ENCODE measurements at places on chromosomes 1 and 21.

DNA sequence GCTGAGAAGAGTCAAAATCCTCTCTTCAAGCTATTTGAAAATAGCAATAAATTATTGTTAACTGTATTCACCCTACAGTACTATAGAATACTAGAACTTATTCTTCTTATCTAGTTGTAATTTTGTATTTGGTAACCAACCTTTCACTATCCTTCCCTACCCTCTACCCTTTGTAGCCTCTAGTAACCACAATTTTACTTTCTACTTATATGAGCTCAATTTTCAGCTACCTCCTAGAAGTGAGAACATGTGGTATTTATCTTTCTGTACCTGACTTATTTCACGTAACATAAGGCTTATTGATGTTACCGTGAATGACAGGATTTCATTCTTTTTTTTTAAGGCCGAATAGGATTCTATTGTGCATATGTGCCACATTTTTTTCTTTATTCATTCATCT, 30.0 kb downstream of the ZC3H11B start:
- DNase-seq, result no peak

GRCh38 chr1:103937763-103938357, 188.2 kb downstream of the AMY1C start:
- no peak for DNase-seq

DNA sequence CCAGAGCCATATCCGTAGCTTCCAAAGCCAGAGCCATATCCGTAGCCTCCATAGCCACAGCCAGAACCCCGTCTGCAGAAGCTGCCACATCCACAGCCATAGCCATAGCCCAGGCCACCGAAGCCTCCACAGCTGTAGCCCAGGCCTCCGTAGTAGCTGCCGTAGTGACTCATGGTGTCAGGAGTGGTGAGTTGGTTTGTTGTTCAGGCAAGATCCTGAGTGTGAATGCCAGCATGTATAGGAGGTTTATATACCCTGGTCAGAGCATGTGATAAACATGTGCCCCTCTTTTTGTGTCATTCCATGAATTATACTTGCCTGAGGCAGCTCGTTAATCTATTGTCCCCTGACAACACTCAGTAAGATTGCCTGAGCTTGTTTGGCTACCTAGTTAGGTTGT, at the start of gene KRTAP19-1:
KRTAP19-1 (minus strand) TSS at position 223 of the 400 bp plus-strand sequence; CDS start at position 173, 50 bp downstream.
- DNase-seq, result no peak

DNA sequence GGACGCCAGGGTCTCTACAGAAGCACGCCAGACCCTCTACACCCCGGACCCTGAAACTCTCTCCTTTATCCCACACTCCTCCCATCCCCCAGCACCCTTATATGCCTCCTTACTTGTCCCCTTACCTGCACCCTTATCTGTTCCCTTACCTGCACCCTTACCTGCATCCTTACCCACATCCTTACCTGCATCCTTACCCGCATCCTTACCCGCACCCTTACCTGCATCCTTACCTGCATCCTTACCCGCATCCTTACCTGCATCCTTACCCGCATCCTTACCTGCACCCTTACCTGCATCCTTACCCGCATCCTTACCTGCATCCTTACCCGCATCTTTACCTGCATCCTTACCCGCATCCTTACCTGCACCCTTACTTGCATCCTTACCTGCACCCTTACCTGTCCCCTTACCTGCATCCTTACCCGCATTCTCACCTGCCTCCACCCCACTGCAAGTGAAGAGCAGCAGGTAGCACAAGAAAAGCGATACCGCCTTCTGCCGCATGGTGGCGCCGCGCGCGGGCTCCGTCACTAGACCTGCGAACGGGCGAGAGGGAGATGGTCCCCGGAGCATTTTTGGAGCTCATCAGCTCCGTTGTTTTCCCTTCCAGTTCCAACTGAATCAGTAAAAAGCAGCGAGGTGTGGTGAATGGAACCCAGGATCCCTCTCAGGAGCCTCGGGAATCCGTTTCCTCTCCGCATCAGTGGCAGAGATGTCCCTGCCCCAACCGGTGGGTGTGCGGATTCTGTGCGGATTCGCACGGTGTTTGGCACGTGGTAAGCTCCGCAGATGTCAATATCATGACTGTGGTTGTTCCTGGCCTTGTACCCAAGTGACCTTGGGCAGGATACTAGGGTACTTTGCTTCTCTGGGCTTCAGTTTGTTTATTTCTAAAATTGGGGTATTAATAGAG, 2.9 kb downstream of the IFI6 start:
- DNase-seq, result peak; percentile 61

DNA sequence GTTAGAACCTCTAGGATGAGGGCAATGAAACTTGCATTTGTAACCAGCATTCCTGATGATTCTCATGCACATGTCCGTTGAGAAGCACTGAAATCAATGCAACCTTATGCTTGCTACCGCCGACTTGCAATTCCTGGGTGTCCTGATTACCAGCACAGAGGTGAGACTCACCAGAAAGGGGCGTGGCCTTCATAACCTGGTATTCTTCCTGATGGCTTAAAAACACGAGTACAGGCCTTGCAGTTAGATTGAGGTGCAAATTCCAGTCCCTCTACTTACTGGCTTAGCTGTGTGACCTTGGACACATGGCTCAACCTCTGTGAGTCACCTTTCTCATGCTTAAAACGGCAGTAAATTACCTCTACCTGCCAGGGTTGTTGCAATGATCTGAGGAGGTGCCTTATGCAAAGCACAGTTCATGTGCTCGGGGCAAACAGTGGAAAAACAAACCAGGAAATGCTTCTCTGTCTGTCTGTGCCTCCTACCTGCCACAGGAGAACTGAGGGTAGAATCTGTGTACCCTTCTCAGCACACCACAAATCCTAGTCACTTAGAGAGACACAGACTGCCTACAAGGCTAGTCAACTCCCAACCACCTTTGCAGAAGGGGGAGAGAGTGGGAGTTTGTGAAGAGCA, 39.1 kb upstream of the ECE1 start:
- no peak for DNase-seq

- DNase-seq, result no peak
These were observed 61.6 kb upstream of the ATP5PO start for GRCh38 chr21:33977017-33977720.

DNA sequence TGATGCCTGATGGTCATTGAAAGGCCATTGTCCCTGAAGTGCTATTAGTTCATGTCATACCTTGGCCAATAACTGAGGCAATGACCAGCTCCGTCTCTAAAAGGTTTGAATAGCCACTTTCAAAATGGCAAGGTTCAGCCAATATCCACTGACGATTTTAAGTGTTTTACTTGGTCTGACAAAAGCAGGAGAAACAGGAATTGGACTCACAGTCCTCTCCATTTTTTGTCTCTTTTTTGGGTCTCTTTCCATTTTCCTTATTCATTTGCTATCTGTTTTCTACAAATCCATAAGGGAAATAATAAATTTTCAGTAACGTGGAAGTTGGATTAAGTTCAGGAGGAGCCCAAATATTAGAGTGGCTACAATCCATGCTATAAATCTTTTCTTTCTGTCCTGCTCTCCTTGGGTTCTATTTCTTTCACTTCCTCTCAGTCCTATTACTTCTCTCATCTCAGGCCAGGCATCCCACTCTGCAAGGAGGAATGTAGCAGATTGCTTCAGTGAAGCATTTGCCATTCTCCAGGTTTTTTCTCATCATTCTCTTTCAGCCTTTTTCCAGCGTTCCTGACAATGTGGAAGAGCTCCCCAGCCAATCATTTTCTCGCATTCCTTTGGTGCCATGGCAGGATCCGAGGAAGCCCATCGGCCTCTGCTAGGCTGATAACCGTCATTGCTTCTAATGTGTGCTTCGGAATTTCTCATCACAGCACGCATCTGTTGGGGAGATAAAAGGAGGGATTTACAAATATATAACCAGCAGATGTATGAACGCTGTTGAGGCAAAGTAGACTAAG, 414.5 kb downstream of the ADGRL2 start:
- DNase-seq, result no peak

DNA sequence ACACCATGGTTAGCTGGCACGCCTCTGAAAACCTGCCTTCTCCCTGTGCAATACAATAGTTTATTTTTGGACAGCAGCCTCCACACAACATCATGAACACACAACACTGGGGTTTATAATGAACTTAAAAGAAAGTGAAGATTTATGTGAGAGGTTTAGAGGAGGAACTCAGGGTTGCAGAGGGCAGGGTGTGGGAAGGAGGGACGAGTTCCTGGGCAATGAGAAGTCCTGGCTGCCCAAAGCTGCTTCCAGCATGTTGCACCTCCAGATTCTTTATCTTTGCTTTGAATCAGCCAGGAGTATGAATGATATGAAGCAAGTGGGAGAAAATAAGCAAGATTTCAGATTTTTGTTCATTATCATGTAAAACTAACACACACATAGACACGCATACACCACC, 11.3 kb upstream of the LRRC8D start:
- no peak for DNase-seq

DNA sequence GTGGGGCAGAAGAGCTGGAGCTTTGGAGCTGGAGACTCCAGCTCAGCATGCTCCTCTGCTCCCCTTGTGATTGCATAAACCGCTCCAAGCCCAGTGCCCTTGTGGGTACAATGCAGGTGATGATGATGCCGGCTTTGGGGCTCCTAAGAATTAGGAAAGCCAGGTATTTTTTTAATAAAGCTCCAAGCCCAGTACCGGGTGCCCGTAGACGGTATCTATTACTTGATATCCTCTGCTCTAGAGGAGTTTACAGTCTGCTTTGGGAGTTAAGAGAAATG, 27.2 kb downstream of the TENT5C start:
- DNase-seq, result no peak

DNA sequence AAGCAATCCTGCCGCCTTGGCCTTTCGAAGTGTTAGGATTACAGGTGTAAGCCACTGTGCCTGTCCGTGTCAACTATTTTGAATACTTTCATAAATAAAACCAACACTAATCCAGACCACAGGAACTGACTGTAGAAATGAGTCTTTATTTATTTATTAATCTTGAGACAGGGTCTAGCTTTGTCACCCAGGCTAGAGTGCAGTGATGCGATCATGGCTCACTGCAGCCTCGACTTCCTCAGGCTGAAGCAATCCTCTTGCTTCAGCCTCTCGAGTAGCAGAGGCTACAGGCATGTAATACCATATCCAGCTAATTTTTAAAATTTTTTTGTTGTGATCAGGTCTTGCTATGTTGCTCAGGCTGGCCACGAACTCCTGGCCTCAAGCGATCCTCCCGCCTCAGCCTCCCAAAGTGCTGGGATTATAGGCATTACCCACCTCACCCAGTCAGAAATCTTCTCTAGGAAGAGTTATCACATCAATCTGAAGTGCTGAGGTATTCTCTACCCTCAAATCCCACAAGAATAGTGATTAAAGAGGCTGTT, 21.7 kb upstream of the CPLANE2 start:
- no peak for DNase-seq

GRCh38 chr1:75733661-75734060, 9.2 kb downstream of the ACADM start:
- no peak for DNase-seq

DNA sequence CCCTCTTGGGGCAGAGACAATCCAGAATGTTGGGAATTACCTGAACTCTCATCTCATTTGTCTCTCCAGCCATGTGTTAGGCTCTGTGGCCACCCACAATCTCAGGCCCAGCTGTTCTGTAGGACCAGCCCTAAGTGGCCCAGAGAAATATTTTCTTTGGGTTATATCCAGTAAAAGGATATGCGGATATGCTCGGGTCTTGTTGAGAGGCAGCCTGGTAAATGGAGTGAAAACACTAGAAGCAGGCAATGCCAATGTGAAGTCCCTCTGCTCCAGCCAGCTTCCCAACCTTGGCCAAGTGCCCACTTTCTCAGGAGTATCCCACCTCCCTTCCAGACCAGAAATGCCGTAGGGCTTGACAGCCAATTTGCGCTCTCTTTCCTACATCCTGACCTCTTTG, 192.2 kb downstream of the ST6GALNAC3 start:
- DNase-seq, result no peak

GRCh38 chr1:201640624-201641023, 101.7 kb downstream of the NAV1 start:
- DNase-seq, result no peak

DNA sequence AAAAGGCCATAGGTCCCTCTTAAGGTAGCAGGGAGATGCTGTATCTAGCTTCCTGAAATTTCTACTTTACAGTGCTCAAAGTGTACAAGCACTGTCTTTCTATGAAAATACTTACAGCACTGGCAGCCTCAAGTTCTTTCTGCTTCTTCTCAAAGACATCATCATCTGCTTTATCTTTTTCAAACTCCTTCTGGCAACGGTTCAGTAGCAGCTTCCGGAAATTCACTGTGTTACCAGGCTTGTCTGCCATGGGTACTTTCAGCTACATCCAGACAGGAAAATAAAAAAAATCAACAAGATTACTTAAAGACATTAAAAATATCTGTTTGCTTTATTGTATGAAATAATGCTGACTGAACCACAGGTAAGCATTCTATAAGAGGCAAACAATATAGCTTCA, 77.9 kb upstream of the HP1BP3 start:
- no peak for DNase-seq

GRCh38 chr1:41448821-41449220, 35.7 kb downstream of the EDN2 start:
- DNase-seq, result peak; percentile 14

DNA sequence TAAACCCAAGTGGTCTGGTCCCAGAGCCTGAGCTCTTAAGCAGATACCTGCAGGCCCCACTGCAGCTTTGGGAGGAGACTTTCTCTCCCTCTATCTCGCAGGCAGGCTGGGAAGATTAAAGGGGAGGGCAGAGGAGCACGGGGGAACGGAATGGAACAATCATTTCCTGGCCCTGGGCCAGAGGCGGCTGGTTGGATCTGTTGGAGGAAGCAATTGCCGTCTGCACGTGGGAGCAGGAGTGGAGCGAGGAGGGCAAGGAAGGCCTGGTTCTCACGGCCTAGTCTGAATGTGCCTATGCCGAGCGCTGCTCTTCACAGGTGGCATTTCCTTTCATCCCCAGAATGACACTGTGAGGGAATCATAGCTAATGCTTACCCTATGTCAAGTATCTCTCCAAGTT, 23.7 kb downstream of the NKAIN1 start:
- DNase-seq, result peak; percentile 88

- DNase-seq, result no peak
These were observed 2.2 kb downstream of the ZNF436 start for GRCh38 chr1:23367451-23367790.

- no peak for DNase-seq
These were observed 29.5 kb downstream of the KCNA3 start for GRCh38 chr1:110645211-110645610.

All from NCI-H1105 (cell line).